ENCODE measurements at places on chromosomes 6 and 20.

DNA sequence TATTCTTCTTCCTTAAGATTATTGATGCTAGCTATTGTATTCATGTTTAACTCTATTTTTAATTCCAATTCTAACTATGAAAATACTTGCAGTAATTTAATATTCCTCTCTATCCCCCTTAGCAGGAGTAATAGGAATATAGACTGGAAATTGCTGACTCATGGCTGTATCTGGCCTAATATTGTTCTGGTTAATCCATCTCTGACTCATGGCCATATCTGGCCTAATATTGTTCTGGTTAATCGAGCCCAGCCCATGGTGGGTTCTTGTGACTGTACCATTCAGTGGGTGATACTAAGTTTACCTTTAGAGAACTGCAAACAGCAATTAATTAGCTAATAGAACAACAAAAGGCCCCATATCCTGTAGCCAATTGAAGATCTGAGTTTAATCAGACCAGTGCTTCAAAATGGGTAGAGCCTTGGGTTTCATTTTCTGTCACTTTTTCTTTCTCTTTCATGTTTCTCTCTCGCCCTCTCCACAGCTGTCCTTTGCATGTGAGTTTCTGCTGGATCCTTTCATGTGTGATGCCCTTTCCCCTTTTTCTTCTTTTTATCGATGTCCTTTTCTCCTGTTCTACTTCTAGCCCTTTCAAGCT is 50.6 kb downstream of the SLC22A3 start:
- DNase-seq, result no peak

DNA sequence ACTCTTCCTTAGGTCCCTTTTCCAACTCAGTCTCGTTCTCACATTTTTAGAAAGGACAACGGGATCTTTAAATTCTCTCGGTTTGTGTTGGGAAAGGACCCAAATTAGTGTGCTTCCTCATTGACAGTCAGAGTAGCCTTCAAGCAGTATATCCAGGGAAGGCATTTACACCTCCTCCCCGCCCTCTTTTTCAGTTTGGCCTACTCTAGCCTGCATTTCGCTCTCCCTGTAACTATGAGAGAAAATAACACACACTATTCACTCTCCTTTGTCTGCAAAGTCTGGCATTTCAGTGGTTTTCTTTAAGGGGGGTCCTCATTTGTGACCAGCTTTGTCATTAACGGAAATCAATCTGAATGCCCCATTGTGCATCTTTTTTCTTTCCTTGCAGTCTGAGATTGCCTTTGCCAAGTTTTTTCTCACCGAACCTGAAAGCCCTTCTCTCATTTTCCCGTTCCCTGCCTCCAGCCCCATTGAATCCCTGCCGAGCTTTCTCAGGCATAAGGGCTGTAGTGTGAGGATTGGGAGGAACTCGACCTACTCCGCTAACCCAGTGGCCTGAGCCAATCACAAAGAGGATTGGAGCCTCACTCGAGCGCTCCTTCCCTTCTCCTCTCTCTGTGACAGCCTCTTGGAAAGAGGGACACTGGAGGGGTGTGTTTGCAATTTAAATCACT is 393 bp upstream of the FABP7 start:
- DNase-seq, result no peak

DNA sequence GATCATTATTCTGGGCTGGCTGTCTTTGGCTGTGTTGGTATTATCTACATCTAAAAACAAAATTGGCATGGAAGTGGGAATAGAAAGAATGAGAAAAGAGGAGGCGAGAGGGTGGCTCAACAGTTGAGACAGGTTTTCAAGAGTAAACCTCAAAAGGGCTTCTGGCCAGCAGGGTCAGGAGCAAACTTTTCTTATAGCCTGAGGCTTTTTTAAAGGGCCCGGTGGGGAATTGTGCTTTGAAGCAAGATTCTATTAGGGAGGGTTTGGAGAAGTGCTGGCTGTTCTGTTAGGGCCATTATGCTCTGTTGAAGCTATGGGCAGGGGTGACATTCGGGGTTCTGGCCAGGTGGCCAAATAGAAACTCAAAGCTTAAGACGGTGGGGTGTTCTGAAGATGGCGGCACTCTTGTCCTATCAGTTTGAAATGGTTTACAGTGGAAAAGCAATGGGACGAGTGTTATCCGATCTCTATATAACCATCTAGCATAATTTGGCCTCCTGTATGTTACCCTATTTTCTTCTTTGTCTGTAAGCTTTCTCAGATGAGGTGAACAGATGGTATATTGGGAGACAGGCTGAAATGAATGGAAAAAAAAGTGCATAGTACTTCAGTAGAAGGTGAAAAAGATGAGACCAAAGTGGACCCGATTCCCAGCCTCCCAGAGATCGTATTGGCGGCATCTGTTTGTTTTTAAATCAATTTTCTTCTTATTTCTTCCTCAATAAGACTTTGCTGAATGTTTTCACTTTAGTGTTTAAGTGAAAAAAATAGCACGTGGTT is 132.1 kb upstream of the CNR1 start:
- no peak for DNase-seq

DNA sequence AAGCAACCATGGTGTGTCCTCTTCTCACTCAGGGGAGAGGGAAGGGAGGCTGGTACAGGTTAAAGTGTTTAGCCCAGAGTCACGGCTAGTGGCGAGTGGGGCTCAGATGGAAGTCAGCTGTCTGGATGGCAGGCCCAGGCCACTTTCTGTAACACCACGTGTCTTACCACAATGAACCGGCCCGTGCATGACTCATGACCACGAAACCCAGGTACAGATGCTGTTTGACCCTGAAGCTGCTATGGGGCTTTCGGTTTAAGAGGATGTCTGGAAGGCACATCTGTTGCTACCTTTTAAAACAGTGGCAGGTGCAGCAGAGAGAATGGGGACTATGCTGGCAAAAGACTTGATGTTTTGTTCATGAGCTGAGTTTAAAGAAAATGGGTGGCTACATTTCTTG is 36.5 kb upstream of the MPC1 start:
- DNase-seq, result no peak

DNA sequence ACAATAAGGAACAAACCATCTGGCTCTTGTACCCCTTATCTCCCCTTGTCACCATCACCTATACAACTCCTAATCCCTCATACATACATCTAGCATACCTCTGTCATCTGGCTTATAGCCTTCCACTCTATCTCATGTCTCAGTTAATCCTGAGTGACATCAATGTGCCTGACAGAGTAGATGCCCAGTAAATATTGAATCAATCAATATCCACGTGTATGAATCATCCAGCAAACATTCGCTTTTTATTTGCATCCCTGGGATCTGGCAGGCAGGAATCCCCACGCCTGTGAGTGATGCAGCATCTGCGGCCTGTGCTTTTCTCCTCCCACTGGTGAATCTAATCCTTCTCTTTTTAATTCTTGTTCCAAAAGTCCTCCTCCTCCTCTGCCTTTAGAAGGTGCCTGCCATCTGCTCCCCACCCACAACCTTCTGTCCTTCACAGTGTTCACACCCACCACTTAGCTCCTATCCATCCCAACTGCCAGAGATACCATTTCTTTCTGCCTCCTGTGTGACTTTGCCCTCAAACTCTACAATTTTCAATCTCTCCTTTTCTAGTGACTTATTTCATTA is 37.6 kb downstream of the ZNF391 start:
- no peak for DNase-seq

DNA sequence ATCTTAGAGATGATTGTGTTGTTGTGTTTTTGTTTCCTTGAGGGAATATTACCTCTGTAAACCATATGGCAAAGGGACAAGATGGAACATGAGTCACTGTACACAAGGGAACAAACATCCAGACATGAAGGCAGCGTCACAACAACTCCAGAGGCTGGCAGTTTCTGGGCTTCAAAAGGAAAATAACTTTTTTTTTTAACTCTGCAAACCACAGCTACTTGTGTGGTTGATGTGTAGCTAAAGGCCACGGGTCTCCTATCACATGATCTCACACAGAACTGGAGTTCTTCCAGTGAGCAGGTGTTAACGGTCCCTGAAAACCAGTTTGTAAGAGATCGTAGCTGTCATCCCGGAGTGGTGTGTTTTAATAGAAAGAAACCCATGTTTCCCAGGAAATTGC is 33.2 kb upstream of the HBS1L start:
- no peak for DNase-seq

DNA sequence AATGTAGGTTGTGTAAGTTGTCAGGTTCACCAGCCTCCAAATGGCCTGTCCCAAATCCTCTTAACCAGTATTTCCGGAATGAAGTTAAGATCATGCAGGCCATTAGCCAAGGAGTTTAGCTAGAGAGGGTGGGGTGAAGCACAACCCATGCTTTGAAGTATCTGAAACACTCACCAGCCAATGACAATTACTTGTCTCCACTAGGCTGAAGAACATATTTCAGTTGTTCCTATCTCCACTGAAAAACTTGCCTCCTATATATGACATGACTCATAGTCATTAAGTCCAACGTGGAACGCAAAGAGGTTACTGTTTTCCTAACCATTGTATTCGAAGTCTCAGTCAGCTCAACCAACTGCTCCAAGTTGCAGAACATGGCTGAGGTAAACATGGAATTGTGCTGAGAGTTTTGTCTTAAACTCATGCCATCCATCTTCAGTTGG is 37.4 kb upstream of the TNFAIP3 start:
- no peak for DNase-seq

DNA sequence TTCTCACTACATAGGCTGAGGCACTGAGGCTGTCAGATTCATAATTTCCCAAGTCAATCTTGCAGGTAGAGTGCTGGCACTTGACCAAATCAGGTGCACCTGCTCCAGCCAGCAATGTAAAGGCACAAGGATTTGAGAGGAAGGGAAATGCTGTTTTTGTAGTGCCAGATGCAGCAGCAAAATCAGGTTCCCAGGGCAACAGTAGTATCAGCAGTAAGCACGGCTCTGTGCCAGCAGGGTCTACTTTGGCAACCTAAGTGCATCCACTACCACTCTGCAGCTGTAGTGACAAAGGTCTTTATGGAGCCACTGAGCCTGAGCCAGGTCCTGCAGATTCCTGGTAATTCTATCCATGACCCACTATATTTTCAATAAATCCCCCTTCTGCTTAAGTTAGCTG is 329.5 kb downstream of the TPBG start:
- DNase-seq, result no peak

GRCh38 chr20:63529861-63530787 is 7.1 kb downstream of the PTK6 start:
- no peak for DNase-seq

- DNase-seq, result no peak
Observed at GRCh38 chr6:163241683-163242082, 172.8 kb upstream of the QKI start.

GRCh38 chr6:168581236-168581635 is 140.3 kb downstream of the SMOC2 start:
- no peak for DNase-seq

GRCh38 chr6:88547768-88548167 is 381.6 kb upstream of the CNR1 start:
- DNase-seq, result no peak

GRCh38 chr20:58433759-58434158 is 44.7 kb downstream of the VAPB start:
- no peak for DNase-seq

- DNase-seq, result no peak
Observed at GRCh38 chr6:162538643-162539064, 188.9 kb downstream of the PRKN start.

- no peak for DNase-seq
Observed at GRCh38 chr6:154874773-154875592, 120.1 kb upstream of the TIAM2 start.
